ENCODE measurements at places on chromosomes 5 and 9.

DNA sequence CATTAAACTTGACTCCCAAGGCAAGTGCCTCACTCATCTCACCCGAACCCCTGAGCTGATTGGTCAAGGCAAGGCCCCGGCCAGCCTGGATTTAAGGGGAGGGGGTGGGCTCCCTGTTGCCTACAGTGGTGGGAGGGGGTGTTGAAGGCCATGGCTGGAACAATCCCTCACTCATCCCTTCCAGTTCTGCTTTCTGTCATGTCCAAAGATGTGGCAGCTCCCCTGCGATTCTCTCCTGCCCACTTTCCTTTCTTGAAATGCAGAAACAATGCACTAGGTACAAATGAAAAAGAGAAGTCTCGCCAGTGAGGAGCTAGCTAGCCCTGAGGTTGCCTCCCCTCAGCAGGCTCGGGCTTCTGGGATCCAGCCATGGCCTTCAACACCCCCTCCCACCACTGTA, 240.9 kb downstream of the SYK start:
- DNase-seq, result no peak

DNA sequence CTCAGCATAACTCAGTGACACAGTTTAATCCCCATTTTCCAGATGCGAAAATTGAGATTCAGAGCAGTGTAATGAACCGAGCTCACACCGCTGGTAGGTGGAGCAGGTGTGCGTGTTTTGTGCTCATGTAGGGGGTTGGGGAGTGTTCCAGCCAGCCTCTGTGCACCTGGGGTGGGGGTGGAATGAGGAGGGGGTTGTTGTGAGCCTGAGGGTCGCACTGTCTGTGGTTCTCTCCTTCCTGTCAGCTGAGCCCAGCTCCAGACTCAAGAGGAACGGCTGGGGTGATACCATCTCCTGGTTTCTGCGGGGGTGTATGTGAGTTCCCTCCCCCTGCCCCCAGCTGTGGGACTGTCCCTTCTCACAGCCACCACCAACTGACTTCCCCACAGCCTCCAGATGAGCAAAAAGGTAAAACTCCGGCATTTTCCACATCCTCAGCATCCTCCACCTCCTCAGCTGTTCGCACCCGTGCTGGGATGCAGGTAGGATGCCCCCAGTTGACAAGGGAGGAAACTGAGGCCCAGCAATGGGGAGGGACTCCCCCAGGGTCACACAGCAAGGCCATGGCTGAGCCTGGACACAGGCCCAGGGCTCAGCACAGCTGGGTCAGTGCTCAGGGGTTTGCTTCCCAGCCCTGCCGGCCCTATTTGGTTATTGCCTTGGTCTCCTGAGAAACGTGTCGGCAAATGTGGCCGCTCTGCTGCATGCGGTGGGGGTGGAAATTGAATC, 2.1 kb downstream of the SH2D3C start:
- peak; percentile 83 for DNase-seq

DNA sequence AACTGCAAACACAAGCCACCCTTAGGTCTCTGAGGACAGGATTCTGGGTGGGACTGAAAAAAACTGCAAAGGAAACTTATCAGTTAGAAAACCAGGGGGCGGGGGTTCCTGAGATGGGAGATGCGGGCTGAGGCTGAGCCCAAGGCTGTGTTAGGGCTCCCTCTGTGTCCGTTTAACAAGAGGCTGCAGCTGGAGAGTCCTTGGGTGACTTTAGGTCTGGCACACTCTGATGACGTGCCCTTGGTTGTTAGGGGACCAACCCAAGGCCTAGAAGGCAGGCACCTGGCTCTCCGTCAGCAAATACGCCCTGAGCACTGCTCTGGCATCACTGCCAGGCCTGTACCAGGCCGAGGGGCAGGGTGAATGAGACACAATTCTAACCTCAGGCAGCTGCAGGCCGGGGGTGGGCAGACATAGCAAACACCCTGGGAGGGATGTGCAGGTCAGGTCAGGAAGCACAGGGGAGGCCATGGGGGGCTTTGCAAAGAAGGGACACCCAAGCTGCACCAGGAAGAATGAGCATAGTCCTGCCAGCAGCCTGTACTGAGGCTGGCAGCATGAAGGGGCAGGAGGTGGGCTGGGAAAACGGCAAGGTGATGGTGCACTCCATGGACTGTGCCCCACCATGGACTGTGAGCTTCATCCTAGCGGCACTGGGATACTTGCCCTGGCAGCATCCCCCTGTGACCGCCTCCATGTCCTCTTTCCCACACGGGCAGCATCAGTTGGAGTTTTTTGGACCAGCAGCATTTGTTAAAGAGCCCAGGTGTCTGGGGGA, 137.9 kb downstream of the GABBR2 start:
- DNase-seq, result no peak

- DNase-seq, result no peak
These were observed 1.2 kb downstream of the HSPA5 start for GRCh38 chr9:125239631-125240597.

DNA sequence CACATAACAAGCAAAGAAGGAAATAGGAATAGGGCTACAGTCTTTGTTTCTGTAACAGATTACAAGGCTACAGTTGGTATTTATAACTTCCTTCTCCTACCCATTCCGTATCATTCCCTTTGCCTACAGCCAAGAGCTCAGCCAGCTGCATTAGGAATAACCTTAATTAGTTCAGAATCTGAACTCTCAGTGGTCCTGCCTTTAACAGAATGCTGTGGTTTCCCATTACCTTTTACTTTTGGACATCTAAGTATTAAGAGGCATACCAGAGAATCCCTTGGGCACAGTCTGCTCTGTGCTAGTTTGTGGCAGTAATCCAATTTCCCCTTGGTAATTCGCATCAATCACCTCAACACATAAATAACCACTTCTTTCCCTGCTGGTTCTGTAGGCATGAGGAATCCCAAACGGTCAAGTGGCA, 44.2 kb downstream of the PKD2L2 start:
- no peak for DNase-seq
